PC-3 (cell line): ENCODE measurements at places on chromosomes 1 and 21.
A peak's percentile ranks its signal among the peaks of the same experiment; 100 is the strongest.

GRCh38 chr21:28174701-28175100 is 818.0 kb downstream of the LTN1 start:
- DNase-seq = no peak

- peak; percentile 85 for DNase-seq
These were observed 2.4 kb upstream of the NFIA start for GRCh38 chr1:61079898-61080336.

- no peak for DNase-seq
These were observed 173.5 kb downstream of the LMX1A start for GRCh38 chr1:165182975-165183374.

- peak; percentile 25 for DNase-seq
These were observed 16.3 kb upstream of the ATP5PO start for GRCh38 chr21:33931799-33932390.

DNA sequence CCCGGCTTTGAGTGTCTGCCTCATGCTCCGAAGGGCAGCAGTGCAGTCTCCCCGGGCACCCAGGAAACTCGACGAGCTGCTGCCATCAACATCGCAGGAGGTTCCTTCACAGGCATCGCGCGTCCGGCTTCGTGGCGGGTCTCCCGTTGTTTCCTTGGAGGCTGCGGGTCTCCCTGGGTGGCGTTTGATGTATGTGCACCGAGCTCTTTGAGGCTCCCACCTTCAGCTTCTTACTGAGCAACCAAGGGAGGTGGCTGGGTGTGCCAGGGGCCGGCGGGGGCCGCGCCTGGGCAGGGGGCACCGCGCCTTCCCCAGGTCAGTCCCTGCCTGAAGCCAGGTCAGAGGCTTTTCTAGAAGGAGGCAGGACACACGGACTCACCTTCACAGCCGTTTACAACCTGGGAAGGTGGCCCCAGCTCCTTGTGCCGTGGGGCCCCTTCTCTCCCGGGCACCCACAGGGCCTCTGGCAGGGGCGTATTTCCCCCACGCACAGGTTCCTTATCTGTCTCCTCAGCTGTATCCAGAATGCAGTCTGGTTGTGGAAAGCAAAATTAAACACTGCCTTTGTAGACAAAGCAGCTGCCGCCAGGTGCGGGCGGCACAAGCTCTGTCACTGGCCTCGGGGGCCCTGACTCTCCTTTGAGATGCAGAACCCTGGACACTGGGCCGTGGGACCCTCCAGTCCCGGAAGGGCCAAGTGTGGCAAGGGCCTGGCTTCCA is 21.7 kb upstream of the PEX10 start:
- DNase-seq = no peak

DNA sequence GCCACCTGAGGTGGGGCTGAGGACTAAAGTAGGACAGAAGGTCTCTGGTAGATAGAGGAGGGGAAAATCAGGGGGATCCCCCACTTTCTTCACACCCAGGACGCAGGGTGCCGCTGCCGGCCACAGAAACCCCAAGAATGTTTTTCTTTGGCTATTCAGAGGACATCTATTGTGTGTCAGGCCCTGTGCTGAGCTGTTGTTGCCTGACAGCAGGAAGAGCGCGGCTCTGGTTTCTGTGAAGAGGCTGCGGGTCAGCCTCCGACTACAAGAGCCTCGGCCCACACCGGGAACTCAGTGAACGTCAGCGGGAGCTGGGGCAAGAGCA is 407 bp upstream of the PIGV start:
- DNase-seq = no peak

DNA sequence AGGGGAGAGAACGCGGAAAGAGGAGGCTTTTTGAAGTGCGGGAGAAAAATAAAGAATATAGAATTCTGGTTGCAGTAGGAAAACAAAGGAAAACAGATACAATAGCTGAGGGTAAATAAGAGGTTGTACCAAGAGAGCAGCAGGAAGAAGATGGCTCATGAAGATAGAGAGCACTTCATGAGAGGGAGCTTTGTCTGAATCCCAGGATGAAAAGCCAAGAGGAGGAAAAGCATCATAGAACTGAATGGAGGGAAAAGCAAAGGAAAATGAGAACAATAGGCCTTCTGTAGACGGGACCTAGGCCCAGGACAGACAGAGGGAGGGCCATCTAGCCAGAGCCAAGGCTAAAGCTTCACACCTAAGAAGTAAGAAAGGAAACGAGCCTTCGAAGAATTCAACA is 49.5 kb downstream of the ATP6V1G3 start:
- no peak for DNase-seq

- DNase-seq = no peak
These were observed 122.6 kb downstream of the FCRL5 start for GRCh38 chr1:157429601-157430240.
